Bronchial smooth muscle cell (primary cell): ENCODE measurements at places on chromosomes 3 and 15. TPM values are rescaled to one million over a fixed set of nuclear protein-coding genes. Genes with fewer than 3 reads are reported as not detected.

ACKR2 gene
- 0.26 and 0.32 TPM in 2 replicates for total RNA-seq

C3orf20 gene
- not detected in 2 replicates for total RNA-seq

SPSB4 gene
- total RNA-seq = not detected in 2 replicates

DYNLT2B gene
- total RNA-seq = 10.4 and 11.0 TPM in 2 replicates

ROPN1B gene
- total RNA-seq = not detected in 2 replicates

CDV3 gene
- total RNA-seq = 76.8 and 104 TPM in 2 replicates
